ENCODE measurements at places on chromosomes 3 and 15. TPM values are rescaled to one million over a fixed set of nuclear protein-coding genes. Genes with fewer than 3 reads are reported as not detected.

OIP5 gene
- total RNA-seq: 13.0 TPM

VPS18 gene
- 23.9 TPM for total RNA-seq

TMEM212 gene
- not detected for total RNA-seq

EIF2A gene
- 87.8 TPM for total RNA-seq

PAQR9 gene
- total RNA-seq: 2.2 TPM

RNU5B-1 gene
- not detected for total RNA-seq

CADM2 gene
- total RNA-seq: 0.28 TPM

NEIL1 gene
- total RNA-seq: 2.5 TPM

ATP13A5 gene
- total RNA-seq: not detected

MASP1 gene
- 0.06 TPM for total RNA-seq

CRYGS gene
- total RNA-seq: 0.85 TPM

LRRC15 gene
- 0.09 TPM for total RNA-seq

ITGA11 gene
- total RNA-seq: 7.5 TPM

SNX22 gene
- 1.3 TPM for total RNA-seq

SKOR1 gene
- total RNA-seq: 0.05 TPM

C3orf20 gene
- total RNA-seq: 0.08 TPM

FHIT gene
- 0.51 TPM for total RNA-seq

MYRIP gene
- total RNA-seq: not detected

SYNPR gene
- total RNA-seq: not detected

CAMK2N2 gene
- 1.4 TPM for total RNA-seq

ERICH6 gene
- total RNA-seq: not detected

SAMMSON gene
- not detected for total RNA-seq

BCL6 gene
- 10.6 TPM for total RNA-seq

RBM15B gene
- total RNA-seq: 17.4 TPM

CPB1 gene
- not detected for total RNA-seq

IGSF10 gene
- 0.30 TPM for total RNA-seq

MED12L gene
- total RNA-seq: 0.45 TPM

NMNAT3 gene
- total RNA-seq: 0.88 TPM

BNC1 gene
- 0.95 TPM for total RNA-seq

ELL3 gene
- total RNA-seq: 1.2 TPM

C2CD4A gene
- total RNA-seq: 0.10 TPM

ACY1 gene
- 26.4 TPM for total RNA-seq

PIF1 gene
- 14.0 TPM for total RNA-seq

GABRG3 gene
- total RNA-seq: 0.62 TPM

MESP2 gene
- 0.24 TPM for total RNA-seq

PLA2G4E gene
- total RNA-seq: 0.03 TPM

SMARCC1 gene
- 20.7 TPM for total RNA-seq

KY gene
- total RNA-seq: 0.20 TPM

SCN5A gene
- 1.6 TPM for total RNA-seq

KIF7 gene
- 4.9 TPM for total RNA-seq

All from A549 treated with Hydrocortisone at 1 μM for 4 hours (cell line).